HT-29 (cell line): ENCODE measurements at places on chromosomes 7 and 10. TPM values are rescaled to one million over a fixed set of nuclear protein-coding genes. Genes with fewer than 3 reads are reported as not detected.
A peak's percentile ranks its signal among the peaks of the same experiment; 100 is the strongest.

TSPAN33 gene
- total RNA-seq: 0.89 and 1.6 TPM in 2 replicates

GRCh38 chr10:71984809-71985388, 20.7 kb downstream of the CHST3 start:
- no peak for DNase-seq

- no peak for DNase-seq
Observed at GRCh38 chr10:105714728-105715127, 1073.6 kb downstream of the SORCS3 start.

TRPV5 gene
- total RNA-seq: 0.18 TPM in 1 of 2 replicates, not detected in the other

LIPJ gene
- total RNA-seq: not detected in 2 replicates

- DNase-seq: peak; percentile 71
Observed at GRCh38 chr10:70508912-70509756, 30.6 kb downstream of the PALD1 start.

LSM8 gene
- total RNA-seq: 89.8 and 108 TPM in 2 replicates

GRCh38 chr10:60388709-60389301, 870 bp downstream of the ANK3 start:
- DNase-seq: peak; percentile 23

GRCh38 chr7:66237906-66238772, 33.0 kb downstream of the TPST1 start:
- DNase-seq: no peak

GRCh38 chr10:86155054-86155921, 211.3 kb downstream of the GRID1 start:
- DNase-seq: no peak

PAX4 gene
- total RNA-seq: 1.0 and 2.5 TPM in 2 replicates

KLLN gene
- 0.28 and 0.42 TPM in 2 replicates for total RNA-seq

ARHGEF5 gene
- 24.4 and 28.4 TPM in 2 replicates for total RNA-seq

GRCh38 chr10:110395350-110396283, 90.9 kb upstream of the SMNDC1 start:
- peak; percentile 77 for DNase-seq

ZNF804B gene
- total RNA-seq: not detected in 2 replicates

GRCh38 chr7:110448918-110449317, 642.0 kb upstream of the LRRN3 start:
- DNase-seq: no peak

DNA sequence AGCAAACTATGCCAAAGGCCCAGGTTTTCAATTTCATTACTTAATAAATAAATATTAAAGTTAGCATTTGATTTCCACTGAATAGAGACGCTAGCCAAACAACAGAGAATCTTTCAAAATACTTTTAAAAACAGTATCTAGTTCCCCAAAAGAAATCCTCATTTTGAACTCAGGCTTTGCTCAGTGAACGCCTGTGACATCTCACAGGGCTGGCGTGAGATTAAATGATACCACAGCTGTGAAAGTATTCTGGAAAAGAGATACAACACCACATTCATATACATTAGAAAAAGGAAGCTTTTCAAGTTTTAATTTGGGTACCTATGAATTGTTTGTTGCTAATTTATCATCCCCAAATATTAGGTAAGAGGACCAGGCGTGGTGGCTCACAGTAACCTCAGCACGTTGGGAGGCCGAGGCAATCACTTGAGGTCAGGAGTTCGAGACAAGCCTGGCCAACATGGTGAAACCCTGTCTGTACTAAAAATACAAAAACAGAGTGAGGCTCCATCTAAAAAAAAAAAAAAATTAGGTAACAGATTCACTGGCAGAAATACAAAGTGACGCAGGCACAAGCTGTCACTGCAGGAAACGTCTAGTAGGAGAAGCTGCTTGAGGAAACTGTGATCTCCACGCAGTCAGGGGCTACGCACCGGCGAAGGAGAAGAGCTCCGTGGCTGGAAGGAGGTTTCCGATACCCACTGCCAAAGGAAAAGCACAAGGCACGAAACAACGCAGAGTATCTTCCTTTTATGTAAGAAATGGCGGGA, 50.0 kb downstream of the AMZ1 start:
- no peak for DNase-seq

GRCh38 chr10:75137533-75138438, 26.3 kb downstream of the SAMD8 start:
- DNase-seq: no peak

ARL3 gene
- 4.5 and 6.0 TPM in 2 replicates for total RNA-seq

- no peak for DNase-seq
Observed at GRCh38 chr10:70494536-70494935, 16.0 kb downstream of the PALD1 start.

DNA sequence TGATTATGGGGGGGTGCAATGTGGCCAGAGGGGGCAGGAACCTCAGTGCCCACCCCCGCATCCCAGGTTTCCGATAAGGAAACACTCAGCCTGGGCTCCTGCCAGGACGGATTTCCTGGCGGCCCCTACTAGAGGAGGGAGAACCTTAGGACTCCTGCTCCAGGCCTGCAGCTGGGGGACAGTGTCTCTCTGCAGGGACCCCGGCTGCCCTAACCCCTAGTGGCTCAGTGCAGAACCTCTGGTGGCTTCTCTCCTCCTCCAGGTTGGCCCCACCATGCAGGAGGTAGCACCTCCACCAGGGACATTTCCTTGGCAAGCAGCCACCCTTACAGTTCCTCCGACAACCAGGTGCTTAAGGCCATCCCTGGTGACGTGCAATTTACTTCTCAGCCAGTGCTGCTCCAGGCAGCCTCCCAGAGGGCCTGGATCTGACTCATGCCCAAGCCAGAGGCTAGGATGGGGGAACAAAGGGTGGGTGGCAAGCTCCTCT, 31.9 kb downstream of the SH2B2 start:
- DNase-seq: peak; percentile 51

- DNase-seq: no peak
Observed at GRCh38 chr10:60257767-60258428, 131.8 kb downstream of the ANK3 start.

LAMB1 gene
- 29.4 and 46.6 TPM in 2 replicates for total RNA-seq

ARHGEF35 gene
- 7.5 and 12.7 TPM in 2 replicates for total RNA-seq

- DNase-seq: peak; percentile 91
Observed at GRCh38 chr7:70178787-70179186, 580.5 kb downstream of the AUTS2 start.

DNA sequence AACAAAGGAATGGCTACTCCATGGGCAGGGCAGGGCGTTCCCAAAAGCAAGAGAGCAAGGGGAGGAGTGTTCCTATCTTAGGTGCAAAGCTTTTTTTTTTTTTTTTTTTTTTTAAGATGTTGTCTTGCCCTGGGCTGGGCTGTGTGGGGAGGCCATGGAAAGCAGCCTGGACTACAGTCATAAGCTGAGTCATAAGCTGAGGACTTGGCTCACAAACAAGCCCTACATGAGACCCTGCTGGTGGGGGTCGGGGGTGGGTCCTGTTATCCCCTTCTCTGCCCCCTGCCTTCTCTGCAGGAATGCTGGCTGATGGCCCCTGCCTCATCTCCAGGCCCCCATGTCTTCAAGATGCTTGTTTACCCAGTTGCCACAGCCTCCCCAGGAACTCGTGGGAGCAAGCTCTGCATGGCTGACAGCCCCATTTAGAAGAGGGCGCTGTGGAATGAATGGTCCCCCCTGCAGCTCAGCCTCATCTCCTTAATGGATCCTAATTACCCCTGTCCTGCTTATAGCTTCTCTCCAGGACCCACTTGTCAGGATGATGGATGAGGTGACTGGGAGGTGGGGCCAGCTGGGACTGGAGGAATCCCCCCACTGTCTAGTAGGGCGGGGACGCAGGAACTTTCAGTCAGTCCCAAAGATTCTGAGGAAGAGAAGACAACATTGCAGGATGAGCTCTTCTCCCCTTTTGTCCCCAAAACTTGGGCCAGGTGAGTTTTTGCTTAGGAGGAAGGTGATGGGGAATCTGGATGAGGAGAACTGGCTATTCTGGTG, 340.8 kb upstream of the PODXL start:
- no peak for DNase-seq

DNA sequence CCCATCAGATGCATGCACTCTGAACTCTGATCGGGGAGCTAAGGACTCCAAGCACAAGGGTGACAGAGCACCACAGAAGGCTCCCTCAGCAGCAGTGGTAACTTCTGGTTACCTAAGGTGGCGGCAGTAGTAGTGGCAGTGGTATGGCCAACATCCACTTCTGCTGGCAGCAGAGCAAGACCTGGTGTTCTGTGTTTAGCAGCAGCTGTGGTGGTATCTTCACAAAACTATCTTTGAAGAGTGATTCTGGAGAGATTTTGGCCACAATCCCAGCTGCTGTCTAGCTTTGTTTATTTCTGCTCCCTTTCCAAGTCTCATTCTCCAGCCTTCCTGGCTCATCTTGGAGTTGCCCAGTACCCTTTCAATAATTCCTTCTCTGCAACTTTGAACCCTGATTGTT, 102.4 kb upstream of the LRGUK start:
- DNase-seq: no peak

- DNase-seq: no peak
Observed at GRCh38 chr7:147833557-147833956, 757.0 kb upstream of the C7orf33 start.

DNA sequence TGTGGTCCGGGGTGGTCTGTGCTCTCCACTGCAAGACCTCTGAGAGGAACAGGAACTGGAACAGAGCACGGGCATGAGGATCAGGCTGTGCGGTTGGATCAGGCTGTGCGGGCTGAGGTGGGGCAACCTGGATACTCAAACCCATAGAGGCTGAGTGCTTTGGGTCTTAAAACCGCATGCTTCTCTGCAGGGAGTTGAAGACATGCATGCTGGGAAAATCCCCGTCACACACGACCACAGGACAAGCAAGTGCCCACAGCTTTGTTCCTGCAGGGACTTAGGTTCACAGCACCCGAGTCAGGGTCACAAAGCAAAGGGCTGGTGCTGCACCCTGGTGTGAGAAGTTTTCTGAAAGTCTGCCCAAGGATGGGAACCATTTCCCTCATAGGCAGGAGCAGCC, 221.2 kb downstream of the ZMYND11 start:
- DNase-seq: no peak

- DNase-seq: no peak
Observed at GRCh38 chr10:21980691-21981090, 22.8 kb downstream of the DNAJC1 start.

HMX3 gene
- not detected in 2 replicates for total RNA-seq

HIF1AN gene
- 5.2 and 7.4 TPM in 2 replicates for total RNA-seq
